ENCODE measurements at places on chromosomes 12 and 14. TPM values are rescaled to one million over a fixed set of nuclear protein-coding genes. Genes with fewer than 3 reads are reported as not detected.

DLK1 gene
- total RNA-seq = not detected

GLIPR1L2 gene
- 0.91 TPM for total RNA-seq

KRT80 gene
- total RNA-seq = 68.4 TPM

PTPRO gene
- total RNA-seq = 0.70 TPM

MGAT4C gene
- not detected for total RNA-seq

CDKN3 gene
- 3.5 TPM for total RNA-seq

KCNA1 gene
- 0.13 TPM for total RNA-seq

ESR2 gene
- 0.16 TPM for total RNA-seq

TAMALIN gene
- 64.9 TPM for total RNA-seq

KRT81 gene
- total RNA-seq = not detected

CEP170B gene
- total RNA-seq = 58.2 TPM

KIAA0586 gene
- total RNA-seq = 32.9 TPM

ADAMTS20 gene
- total RNA-seq = 0.31 TPM

- DNase-seq = peak; percentile 13
Observed at GRCh38 chr12:91542067-91542466, 359.4 kb upstream of the DCN start.

- DNase-seq = no peak
Observed at GRCh38 chr12:28645436-28645835, 455.2 kb downstream of the CCDC91 start.

DNA sequence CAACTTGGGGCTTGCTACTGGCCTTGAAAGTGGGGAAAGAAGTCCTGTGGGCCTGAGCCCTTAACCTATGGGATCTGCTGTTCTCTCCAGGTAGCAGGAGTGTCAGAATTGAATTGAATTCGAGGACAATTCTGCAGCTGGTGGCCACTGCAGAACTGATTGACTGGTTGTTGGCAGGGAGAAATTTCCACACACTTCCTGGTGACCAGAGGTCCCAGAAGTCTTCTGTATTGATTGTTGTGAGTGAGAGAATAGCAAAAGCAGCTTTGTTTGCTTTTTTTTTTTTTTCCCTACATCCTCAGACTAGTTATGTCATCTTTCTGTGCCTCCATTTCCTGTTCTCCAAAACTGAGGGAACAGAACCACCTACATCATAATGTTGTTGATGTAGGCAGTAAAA lies 64.1 kb downstream of the PRICKLE1 start:
- no peak for DNase-seq

- DNase-seq = no peak
Observed at GRCh38 chr14:104393898-104394381, 185.6 kb upstream of the C14orf180 start.

DNA sequence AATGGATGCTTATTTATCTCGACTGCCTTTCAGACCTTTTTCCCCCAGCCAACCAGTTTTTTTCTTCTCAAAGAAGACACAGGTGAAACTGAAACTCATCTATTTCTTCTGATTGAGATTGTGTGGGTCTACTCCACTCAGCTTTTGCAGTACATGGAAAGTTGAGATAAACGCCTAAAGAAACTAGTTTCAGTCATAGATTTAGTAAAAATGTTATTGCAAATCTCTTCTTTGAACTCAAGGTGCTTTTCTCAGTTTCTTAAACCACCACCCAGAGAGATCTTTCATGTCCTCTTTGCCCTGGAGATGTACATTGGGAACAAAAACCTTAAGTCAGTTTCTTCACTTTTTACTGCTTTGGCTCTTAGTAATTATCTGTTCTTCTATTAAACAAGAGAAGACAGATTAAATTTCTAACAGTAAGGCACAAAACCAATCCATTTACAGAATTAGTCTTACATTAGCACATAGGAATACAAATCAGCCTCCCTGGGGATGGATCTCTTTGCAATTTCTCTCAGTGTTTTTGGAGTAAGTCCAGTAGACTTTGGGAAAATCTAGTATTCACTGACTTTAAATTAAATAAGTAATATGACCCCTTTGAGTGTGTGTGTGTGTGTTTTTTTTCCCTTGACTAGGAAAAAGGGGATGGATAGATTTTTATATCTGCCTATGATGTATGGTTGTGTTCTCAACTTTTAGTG lies 11.6 kb downstream of the FBXW8 start:
- DNase-seq = peak; percentile 36

DNA sequence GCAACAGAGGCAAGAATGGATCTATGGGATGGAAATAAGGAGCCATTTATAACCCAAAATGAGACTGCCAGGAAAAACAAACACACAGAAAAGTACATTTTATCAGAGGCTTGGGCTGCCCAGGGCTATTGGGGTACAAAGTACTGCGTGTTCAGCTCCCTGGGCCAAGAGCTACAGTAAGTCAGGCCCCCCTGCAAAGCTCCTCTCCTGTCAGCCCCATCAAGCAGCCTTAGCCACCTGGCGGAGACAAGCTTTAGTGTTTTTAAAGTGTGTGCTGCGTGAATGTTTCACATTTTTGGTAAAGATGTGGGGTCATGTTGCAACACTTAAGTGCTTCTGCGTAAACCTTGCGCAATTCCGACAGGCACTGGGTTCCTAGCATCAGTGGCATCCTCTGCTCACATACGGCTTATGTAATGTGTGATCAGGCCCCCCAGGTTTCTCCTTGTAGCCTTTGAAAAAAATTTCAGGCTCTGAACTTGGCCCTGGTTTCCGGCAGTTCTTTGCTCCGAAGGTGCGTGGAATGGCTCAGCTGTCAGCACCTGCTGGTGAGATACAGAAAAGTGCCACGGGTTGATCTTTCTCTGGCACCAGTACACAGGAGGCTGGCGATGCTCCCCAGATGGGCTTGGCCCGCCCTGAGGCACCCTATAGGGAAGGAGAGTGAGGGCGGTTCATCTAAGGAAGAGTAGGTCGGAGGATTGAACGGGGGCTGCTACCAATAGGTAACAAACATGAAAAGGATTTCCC lies 198.7 kb upstream of the EEA1 start:
- DNase-seq = peak; percentile 42

DNA sequence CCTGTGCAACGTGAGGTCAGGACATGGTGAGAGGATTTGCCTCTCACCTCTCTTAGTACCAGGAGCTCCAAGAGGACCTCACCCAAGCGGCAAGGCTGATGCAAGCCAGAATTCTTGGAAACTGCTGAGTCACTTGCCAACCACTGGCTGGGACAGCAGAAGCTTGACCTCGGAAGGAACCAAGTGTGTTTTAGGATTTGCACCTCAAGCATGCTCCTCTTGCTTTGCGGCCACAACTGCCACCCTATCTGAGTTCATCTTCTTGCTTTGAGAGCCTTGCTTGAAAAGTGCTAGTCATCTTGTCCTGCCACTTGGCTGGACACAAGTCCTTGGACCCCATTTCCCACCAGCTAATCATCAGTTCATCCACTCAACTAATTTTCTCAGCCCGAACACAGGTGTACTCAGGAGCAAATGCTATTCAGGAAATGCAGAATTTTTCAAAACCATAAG lies 195.8 kb downstream of the SLC25A21 start:
- DNase-seq = peak; percentile 66

GRCh38 chr12:14099994-14100393 lies 118.6 kb upstream of the GRIN2B start:
- no peak for DNase-seq

GRCh38 chr14:63513756-63514155 lies 29.4 kb downstream of the PPP2R5E start:
- no peak for DNase-seq

- DNase-seq = no peak
Observed at GRCh38 chr12:105030820-105031807, 45.0 kb downstream of the NOPCHAP1 start.

- DNase-seq = no peak
Observed at GRCh38 chr14:84403585-84403984, 1126.4 kb upstream of the FLRT2 start.

GRCh38 chr12:106583242-106584103 lies 669 bp downstream of the RFX4 start:
- DNase-seq = no peak

GRCh38 chr14:72810201-72810600 lies 83.7 kb downstream of the DPF3 start:
- no peak for DNase-seq

- DNase-seq = peak; percentile 84
Observed at GRCh38 chr12:67515679-67516340, 132.7 kb upstream of the DYRK2 start.

DNA sequence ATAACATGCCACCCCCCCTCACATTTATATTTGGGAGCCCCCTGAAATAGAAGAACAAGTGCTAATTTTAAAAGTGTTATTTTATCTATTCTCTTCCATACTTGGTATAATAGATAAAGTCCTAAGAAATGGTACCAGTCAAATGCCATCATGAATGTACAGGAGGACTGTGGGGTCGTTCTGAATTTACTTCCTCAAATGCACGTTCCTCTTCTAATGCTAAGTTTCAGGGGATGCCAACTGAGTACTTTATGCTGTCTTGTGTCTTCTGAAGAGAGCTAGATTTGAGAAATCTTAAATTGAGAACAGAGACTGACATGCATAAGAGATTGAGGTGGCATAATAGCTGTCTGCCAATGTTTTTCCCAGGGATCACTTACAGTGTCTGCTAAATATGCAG lies 59.0 kb downstream of the CFAP54 start:
- no peak for DNase-seq

DNA sequence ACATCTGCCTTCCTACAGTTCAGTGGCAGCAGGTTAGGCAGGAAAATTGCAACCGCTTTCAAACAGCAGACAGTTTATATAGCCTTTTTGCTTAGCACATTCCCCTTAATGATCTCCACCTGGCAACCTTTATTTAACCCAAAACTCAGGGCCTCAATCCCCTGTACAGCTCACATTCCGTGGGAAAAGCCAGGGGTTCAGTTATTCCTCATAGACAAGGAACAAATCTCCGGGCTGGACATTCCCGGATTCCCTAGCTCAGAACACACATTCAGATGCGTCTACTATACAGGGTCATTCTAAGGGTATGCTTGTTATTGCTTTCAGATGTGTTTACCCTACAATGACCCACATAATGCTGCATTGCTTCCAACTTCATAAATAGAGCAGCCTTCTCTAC lies 73.8 kb upstream of the DCN start:
- DNase-seq = no peak

DNA sequence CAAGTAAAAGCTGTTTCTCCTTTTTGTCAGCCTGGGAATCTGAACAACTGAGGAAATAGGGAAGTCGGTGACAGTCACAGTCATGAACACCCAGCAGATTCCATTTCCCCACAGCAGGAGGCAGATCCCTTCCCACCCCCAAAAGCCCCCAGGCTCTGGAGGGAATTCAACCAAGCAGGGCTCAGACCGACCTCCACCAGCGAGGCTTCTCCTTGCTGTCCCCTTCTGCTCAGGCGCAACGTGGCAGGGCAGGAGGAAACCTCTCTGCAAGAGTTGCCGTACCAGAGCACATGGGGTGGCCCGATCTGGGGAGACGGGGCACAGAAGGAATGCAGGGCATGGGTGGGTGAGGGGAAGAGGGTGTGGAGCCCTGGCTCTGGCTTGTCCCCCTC lies 319 bp downstream of the GALNT6 start:
- no peak for DNase-seq

GRCh38 chr12:11859705-11860425 lies 210.4 kb downstream of the ETV6 start:
- DNase-seq = no peak

DNA sequence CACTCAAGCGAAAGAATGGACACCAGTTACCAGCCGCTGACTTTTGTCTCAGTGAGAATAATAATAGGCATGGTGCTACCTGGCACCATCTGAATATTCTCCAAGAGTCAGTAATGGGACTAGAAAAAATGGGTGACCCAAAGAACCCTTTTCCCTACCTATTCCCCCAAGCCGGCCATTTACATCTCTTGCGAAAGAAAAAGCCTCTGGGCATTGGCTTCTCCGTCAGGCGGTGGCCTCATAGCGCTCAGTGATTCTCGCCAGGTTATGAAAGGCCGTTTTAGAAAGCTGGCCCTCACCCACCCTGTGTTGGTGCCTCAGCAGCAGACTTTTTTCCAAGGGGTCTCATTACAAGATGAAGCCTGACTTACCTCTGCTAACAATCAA lies 523 bp upstream of the SLC6A15 start:
- DNase-seq = no peak

DNA sequence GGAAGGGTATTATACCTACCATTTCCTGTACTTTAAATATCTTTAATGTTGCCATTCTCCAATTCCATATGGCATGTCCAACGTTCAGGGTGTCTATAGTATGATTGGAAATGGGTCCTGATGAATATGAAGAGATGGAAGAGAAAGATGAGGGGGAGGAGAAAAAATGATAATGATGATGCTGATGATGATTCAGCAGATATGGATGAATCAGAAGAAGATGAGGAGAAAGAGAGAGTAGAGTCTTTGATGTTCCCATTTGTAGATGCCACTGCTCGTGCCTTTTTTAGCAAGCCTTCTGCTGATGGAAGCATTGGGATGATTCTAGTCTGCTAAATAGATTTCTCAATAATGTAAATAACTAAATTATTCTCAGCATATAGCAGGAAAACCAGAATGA lies 163.5 kb downstream of the PIK3C2G start:
- DNase-seq = no peak

- DNase-seq = no peak
Observed at GRCh38 chr12:117036046-117036445, 63.2 kb downstream of the TESC start.

GRCh38 chr12:64943686-64944085 lies 119.2 kb downstream of the TBC1D30 start:
- DNase-seq = peak; percentile 99

GRCh38 chr12:98757455-98757854 lies 112.4 kb downstream of the APAF1 start:
- DNase-seq = no peak
